ENCODE measurements at places on chromosomes 1 and 21.
A peak's percentile ranks its signal among the peaks of the same experiment; 100 is the strongest.

GRCh38 chr1:62285984-62286785, 33.0 kb downstream of the KANK4 start:
- no peak for DNase-seq

DNA sequence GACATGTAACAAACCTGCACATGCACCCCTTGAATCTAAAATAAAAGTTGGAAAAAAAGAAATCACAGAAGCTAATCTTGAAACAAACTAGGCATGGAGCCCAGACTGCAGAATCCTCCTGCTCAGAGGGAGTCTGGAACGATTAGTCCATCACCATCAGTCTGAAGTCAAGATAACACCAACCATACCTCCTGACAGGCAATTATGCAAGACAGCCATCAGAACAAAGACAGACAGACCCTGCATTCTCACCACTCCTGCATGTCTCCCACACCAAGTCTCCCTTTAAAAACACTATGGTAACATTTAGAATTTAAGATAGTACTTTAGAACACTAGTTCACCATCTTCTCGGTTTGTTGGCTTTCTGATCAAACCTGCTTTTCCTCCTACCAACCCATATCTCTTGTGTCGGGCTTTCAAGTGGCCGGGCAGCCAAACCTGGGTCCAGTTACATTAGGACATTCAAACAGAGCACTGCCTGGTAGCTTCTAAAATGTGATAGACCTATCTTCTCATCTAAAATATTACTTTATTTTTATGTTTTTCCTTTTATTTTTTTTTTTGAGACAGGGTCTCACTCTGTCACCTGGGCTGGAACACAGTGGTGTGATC, 10.1 kb downstream of the YARS1 start:
- no peak for DNase-seq

DNA sequence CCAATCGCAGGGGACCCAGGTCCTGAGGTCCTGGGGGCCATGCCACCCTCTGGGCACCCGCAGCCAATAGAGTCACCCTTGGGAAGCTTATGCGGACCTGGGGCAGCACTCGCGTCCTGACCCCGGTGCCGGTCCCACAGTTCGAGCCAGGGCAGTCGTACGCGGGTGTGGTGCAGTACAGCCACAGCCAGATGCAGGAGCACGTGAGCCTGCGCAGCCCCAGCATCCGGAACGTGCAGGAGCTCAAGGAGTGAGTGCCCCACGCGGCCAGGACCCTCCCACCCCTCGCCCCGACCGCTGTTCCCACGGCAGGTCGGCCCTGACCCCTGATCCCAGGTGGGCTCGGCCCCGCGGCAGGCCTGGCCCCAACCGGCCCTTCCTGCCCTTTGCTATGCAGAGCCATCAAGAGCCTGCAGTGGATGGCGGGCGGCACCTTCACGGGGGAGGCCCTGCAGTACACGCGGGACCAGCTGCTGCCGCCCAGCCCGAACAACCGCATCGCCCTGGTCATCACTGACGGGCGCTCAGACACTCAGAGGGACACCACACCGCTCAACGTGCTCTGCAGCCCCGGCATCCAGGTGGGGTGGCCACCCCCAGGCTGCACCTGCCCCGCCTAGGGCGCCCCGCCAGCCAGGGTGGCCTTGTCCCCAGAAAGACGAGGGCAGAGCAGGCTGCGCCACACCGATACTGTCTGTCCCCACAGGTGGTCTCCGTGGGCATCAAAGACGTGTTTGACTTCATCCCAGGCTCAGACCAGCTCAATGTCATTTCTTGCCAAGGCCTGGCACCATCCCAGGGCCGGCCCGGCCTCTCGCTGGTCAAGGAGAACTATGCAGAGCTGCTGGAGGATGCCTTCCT, 20.5 kb downstream of the COL6A1 start:
- no peak for DNase-seq

DNA sequence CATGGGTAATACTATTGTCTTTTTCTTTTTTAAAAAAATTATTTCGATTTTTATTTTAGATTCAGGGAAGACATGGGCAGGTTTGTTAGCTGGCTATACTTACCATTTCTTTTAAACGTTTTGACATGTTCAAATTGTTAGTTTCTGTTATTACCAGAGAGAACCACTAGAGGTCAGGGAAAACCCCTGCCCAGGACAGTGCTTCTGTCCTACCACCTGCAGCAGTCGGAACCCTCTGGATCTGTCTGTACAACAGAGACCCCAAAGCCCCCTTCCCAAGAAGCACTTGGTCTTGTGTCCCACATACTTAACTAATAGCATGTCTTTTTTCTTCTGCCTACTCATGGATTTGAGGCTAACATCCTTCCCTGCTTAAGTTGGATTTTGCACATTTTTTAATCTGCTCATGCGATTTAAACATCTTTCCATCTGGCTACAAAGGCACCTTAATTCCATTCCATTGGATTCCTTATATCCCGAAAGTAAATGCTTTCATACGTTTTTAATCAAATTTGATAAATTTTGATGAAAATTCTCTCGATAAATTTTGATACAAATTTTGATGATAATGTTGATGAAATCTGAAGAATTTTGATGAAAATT, 10.0 kb upstream of the C1orf115 start:
- no peak for DNase-seq

DNA sequence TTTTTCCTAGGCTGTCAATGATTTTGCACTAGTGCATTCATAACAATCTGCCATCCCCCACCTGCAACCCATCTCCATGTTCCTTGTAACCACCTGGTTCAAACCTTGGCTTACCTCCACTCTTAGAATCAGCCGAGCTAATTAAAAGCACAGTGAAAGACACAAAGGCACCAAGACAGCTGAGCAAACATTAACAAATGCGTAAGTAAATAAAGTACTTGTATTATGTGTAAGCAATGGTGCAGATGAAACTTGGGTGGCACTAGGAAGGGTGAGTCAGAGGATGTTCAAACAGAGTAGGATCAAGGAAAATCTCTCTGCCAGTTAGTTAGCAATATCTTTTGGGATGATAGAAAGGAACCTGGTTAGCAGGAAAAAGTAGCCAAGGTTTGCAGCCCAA, 5.1 kb upstream of the FOXJ3 start:
- no peak for DNase-seq

DNA sequence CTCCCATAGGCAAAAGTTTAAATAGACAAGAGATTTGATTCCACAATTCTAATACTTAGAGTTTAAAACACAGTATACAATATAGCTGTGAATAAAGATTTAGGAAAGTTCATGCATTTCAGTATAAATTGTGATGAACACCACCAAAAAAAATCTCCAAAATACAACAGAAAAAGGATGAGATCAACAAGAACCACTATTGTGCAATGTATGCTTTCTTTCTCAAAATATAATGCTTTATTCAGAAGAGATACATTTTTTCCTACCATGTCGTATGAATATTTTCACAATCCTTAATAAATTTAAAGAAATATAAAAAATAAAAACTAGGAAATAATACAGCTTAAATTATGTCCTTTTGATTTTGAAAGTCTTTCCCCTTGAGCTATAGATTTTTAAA, 1309.2 kb downstream of the MRPL39 start:
- DNase-seq, result no peak

DNA sequence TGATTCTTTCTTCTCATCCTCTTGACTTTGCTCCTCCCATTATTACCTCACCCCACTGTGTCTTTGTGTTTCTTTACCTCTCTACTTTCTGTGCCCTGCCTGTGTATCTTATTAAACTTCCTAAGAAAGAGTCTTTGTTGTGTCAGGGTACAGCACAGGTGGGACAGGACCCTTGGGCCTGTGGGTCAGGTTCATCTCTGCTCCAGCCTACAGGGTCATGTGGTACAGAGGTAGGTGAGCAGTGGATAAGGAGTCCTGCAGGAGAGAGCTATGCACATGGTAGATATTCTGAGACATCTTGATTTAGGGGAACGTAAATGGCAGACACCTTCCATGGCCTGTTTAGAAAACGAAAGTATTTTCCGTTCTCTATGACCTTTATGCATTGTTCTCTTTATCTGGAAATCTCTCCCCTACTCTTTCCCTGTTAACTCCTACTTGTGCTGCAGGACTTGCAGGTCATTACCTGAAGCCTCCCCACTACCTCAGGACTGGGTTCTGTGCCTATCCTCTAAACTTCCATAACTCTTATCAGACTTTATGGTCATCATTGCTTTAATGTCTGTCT, 9.9 kb downstream of the GIPC2 start:
- DNase-seq, result no peak

GRCh38 chr1:187938092-187938491, 1109.3 kb downstream of the PLA2G4A start:
- DNase-seq, result no peak

GRCh38 chr1:6475381-6476133, 9.6 kb upstream of the TNFRSF25 start:
- no peak for DNase-seq

DNA sequence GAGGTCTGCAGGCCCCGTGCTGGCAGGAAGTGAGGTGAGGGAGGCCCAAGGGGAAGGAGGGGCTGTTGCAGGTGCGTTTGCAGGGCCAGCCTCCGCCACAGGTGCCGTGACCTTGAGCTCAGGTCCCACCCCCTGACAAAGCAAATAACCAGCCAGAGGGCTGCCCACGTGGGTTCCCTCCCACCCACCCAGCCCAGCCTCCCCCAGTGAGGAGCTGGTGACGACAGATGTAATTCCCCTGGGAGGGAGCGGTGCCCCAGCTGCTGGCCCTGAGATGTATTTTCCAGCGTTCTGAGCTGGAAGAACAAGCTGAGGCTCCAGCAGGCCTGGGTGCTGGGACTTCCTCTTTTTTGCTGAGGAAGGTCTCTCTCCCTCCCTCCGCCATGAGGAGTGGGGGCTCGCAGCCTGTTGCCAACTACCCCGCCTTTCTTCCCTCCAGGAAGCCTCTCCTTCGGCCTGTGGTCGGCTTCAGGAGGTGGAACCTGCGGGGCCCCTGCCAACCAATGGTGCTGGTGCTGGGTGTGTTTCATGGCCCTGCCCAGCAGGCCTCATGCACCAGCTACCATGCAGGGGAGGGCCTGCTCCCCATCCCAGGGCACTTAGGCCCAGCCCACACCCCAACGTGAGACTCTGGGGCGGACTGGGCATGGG, 153.2 kb downstream of the PRDM16 start:
- DNase-seq, result no peak

GRCh38 chr1:145960468-145961108, 2.8 kb upstream of the LIX1L start:
- no peak for DNase-seq

GRCh38 chr1:43442756-43443155, 11.0 kb downstream of the HYI start:
- DNase-seq, result no peak

DNA sequence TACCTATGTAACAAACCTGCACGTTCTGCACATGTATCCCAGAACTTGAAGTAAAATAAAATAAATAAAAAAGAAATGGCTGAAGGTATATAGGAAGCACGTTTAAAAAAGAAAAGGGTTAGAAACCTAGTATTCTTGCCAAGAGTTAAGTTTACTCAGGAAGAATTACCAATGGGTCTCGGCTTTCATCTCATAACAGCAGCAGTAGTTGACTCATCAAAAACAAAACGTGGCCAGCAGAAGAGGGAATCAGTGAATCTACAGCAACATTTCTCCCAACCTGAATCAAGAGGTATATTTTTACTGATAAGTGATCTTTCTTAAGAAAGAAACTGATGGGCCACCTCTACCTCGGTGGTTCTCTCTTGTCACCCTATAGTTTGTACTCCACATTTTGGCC, 340.3 kb downstream of the BRINP2 start:
- no peak for DNase-seq

GRCh38 chr1:29532285-29532684, 296.0 kb downstream of the PTPRU start:
- DNase-seq, result no peak

GRCh38 chr1:51214615-51215131, 21.4 kb upstream of the RNF11 start:
- DNase-seq, result peak; percentile 48

DNA sequence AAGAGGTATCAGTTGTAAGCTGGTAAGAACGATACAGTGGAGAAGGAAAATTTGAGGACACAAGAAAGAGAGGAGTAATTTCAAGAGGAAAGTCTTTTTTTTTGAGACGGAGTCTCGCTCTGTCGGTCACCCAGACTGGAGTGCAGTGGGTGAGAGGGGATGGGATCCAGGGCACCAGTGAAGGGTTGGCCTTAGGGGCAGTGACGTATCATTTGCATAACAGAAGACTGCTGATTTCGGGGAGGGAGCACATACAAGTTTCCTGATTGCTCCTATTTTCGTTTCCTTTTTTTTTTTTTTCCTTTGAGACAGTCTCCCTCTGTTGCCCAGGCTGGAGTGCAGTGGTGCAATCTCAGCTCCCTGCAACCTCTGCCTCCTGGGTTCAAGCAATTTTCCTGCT, 4.2 kb downstream of the S100A13 start:
- no peak for DNase-seq

GRCh38 chr1:13667691-13668090, 32.3 kb upstream of the PRDM2 start:
- DNase-seq, result no peak

GRCh38 chr1:19661721-19662228, 2.9 kb upstream of the HTR6 start:
- DNase-seq, result no peak

GRCh38 chr1:7972285-7972684, 10.8 kb downstream of the PARK7 start:
- no peak for DNase-seq

- DNase-seq, result peak; percentile 93
Measured at GRCh38 chr1:173429471-173430402, 47.4 kb upstream of the PRDX6 start.

GRCh38 chr1:6727535-6727934, 25.9 kb upstream of the DNAJC11 start:
- peak; percentile 27 for DNase-seq

- DNase-seq, result no peak
Measured at GRCh38 chr1:54010415-54011117, 7.4 kb downstream of the LDLRAD1 start.

GRCh38 chr1:151326619-151327222, 495 bp downstream of the PI4KB start:
- DNase-seq, result no peak

- no peak for DNase-seq
Measured at GRCh38 chr1:88890791-88891317, 513 bp downstream of the GTF2B start.

DNA sequence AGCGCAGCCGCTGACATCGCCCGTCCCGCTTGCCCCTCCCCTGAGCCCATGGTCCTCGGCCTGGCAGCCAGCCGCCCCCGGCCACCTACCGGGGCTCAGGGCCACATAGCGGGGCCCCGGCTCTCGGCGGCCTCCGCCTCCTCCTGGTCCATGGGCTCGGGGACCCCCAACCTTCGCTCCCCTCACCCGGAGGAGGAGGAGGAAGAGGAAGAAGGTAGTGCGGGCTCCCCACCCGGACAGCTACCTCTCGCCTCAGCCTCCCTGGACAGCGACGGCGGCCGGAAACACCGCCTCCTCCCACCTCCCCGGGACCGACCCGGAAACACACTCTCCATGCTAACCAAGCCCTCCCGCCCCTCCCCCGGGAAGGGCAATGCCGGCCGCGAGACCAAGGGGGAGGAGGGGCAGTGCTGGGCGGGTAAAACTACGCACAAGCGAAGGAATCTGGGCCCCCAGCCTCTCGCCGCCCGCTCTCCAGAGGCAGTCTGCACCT, at the start of gene KIAA0319L:
TSS of gene KIAA0319L (minus strand) at position 286 of the 493 bp plus-strand sequence. CDS start 2,912 bp downstream, outside the sequence.
- DNase-seq, result no peak

Measured in fibroblast of the conjunctiva (primary cell).